Stimulated activated CD8-positive, alpha-beta memory T cell treated with anti-CD3 and anti-CD28 coated beads, Interleukin-7, amount 100 ng/mL, for 24 hours (primary cell): ENCODE measurements at places on chromosomes 6 and 20.

GRCh38 chr6:112321322-112321721 lies 25.8 kb upstream of the RFPL4B start:
- DNase-seq, result no peak

- no peak for DNase-seq
Observed at GRCh38 chr20:17317341-17317740, 90.5 kb downstream of the PCSK2 start.

DNA sequence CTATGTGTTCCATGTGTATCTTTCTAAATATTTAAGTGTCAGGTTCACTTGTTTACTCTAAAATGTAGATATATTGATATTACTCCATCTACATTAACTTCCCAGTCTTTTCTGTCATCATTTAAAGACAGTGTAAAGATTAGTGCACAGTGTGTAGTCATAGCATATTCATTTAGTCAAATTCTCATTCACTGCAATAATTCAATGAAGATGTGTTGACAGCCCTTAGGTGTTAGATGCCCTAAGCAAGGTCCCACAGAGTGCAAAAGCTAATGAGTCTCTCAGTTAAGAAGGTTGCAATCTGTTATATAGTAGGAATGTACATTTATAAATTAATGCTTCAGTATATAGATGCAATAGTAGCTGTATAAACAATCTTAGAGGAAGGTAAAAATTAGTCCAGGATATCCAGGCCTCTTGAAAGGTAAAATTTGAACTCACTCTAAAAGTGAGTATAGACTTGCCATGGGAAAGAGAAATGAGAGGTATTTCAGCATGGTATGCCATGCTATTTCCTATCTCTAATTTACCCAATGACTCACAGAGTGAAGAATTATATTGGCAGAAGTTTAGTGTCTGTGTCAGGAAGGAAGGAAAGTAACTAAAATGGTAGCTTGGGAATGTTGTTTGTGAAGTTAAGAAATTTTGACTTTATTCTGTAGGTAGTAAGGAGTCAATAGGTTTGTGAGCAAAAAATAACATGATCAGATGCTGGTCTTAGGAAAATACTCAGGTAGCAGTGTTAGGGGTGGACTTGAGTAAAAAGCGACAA lies 969.9 kb upstream of the CITED2 start:
- no peak for DNase-seq

GRCh38 chr20:48448666-48449600 lies 378.9 kb downstream of the PREX1 start:
- no peak for DNase-seq

- DNase-seq, result no peak
Observed at GRCh38 chr6:134060491-134061106, 8.2 kb upstream of the SLC2A12 start.

GRCh38 chr6:168756009-168756634 lies 315.1 kb downstream of the SMOC2 start:
- no peak for DNase-seq

DNA sequence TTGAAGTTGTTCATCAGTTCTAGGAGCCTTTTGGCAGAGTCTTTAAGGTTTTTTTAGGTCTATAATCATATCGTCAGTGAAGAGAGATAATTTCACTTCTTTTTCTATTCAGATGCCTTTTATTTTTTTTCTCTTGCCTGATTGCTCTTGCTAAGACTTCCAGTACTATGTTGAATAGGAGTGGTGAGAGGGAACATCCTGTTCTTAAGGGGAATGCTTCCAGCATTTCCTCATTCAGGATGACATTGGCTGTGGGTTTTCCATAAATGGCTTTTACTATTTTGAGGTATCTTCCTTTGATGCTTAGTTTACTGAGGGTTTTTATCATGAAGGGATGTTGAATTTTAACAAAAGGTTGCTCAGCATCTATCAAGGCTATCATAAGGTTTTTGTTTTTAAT lies 109.5 kb downstream of the CLVS2 start:
- no peak for DNase-seq

DNA sequence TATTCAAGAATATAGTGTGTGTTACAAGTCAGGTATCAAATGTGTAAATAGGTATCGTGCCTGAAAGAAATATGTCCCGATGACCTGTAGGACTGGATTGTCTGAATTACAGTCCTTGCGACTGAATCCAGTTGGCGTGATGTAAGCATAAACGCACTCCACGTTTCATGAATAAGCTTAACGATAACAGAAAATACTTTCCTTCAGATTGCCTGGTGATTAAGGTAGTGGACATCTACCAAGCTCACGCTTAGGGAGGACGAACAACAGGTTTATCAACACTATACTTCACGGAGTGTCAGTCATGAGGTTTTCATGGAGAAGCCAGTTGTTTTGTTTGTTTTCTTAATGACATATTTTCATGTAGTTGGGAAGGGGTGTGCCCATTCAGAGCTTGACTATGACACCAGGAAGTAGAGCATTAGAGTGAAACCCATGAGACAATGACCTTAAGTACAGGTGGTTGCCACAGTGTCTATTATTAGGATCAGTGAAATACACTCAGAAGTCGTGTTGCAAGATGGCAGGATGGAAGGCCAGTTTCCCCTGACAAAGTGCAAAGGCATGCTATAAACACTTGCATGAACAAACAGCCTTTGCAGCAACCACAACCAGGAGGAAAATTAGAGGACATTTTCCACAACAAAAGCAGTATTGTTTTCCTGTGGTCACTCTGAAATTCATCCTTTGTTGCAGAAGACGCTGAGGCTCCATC lies 305.8 kb upstream of the PRDM1 start:
- DNase-seq, result no peak

DNA sequence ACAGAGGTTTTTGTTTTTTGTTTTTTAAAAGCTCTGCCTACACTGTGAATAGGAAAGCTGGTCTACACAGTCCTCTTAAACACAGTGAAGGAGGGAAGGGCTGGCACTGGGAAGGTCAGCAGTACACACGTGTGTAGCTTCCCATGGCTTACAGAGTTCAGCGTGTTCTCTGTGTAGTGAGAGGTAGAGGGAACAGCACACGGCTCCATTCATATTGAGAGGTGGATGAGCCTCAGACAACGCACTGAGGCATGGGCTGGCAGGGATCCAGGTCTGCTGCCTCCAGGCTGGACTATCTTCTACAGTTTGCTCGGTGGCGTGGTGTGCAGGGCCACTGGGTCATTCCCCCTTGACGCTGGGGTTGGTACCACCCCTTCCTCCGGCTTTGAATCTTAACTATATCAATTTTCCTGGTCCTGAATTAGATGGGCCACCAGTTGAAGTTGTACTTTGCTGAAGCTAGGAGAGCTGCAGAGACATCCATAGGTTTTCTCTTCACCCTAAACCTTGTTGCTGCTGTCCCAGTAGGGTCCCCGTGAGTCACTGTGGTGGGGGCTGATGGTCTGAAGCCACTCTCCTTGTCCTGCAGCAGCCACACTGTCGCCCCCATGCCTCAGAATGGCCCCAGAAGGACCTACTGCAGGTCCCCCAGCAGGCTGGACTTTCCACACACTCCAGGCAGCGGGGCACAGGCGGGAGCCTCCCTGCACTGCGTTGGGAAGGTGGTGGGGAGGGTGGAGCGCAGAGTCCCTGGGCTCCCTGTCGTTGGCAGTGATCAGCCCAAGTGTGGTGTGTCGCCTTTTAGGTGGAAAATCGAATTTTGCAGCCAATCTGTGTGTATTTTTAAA lies 2.0 kb downstream of the ARFGAP1 start:
- no peak for DNase-seq

- no peak for DNase-seq
Observed at GRCh38 chr6:152313542-152314482, 323.4 kb downstream of the SYNE1 start.

GRCh38 chr20:57179265-57179664 lies 87.2 kb downstream of the BMP7 start:
- DNase-seq, result no peak

DNA sequence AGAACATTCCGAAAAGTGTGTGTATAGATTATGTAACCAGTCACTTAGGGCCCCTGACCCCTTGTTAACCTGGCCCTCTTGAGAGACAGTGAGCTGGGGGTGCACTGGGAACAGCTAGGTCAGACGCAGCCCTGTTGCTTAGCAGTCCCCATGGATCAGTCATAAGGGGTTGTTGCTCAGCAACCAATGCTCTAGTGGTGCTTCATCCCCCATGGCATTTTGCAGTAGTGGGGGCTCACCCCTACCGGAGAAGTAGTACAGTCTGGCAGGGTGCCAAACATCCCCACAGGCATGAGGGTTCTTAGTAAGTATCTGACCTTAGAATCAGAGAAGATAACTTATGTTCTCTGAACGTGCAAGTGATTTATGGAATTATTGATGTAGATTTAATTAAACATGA lies 12.3 kb downstream of the PKIB start:
- DNase-seq, result no peak

GRCh38 chr6:167337675-167338449 lies 13.0 kb downstream of the TTLL2 start:
- no peak for DNase-seq

DNA sequence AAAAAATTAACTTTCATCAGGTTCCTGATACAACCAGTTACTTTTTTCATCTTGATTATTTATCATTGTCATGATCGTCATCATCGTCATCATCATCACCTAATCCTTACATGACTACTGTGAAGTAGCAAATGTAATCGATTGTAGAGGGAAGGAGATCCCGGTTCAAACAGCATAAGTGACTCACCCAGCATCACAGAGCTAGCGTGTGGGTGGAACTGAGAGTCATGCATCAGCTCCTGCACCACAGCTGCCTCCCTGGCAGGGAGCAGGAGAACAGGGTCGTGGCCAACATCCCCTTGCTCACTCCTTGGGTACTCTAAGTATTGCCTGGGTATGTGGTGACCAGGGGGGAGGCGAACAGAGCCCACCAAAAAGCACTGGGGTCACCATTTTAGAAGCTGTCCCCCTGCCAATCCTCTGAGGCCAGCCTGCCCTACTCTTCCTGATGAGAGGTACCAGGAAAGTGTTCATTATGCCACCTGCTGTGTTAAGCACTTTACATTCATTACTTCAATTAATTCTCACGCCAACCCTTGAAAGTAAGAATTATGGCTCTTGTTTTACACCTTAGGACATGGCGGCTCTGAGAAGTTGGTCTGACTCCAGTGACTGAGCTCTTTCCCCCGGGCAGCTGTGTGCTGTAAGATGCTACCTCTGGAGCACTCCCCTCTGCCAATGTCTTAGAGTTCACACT lies 425.2 kb downstream of the CD83 start:
- peak; percentile 33 for DNase-seq

DNA sequence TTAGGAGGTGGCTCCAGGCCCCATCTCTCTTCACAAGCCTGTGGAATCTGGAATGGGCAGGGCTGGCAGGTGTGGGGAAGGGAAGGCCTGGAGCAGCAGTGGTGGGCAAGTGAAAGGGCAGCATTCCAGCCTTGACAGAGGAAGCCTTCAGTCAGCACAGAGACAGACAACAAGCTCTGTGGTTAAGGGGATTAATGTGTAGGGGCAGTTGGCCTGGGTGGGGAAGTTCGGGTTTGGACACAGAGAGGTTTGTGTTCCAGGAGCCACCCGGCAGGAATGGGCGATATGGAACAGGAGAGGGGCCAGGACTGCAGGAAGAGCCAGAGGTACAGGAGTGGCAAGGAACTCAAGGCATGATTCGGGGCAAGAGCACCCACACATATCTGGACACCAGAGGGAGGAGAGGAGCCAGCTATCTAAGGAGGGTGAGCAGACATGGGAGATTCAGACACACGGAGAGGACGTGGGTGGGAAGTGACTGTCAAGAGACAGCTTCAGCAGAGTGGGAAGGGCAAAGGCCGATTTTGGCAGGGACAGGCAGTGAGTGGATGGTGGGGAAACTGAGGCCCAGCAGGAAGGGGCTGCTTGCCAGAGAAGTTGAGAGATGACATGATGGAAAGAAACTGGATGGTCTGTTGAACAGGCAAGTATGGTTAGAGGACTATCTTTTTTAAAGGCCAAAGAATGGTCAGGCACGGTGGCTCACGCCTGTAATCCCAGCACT lies 2.5 kb upstream of the SLC44A4 start:
- DNase-seq, result no peak

GRCh38 chr6:11258260-11259237 lies 26.1 kb upstream of the NEDD9 start:
- DNase-seq, result no peak

- DNase-seq, result no peak
Observed at GRCh38 chr6:31004794-31005193, 5.5 kb upstream of the MUC22 start.

DNA sequence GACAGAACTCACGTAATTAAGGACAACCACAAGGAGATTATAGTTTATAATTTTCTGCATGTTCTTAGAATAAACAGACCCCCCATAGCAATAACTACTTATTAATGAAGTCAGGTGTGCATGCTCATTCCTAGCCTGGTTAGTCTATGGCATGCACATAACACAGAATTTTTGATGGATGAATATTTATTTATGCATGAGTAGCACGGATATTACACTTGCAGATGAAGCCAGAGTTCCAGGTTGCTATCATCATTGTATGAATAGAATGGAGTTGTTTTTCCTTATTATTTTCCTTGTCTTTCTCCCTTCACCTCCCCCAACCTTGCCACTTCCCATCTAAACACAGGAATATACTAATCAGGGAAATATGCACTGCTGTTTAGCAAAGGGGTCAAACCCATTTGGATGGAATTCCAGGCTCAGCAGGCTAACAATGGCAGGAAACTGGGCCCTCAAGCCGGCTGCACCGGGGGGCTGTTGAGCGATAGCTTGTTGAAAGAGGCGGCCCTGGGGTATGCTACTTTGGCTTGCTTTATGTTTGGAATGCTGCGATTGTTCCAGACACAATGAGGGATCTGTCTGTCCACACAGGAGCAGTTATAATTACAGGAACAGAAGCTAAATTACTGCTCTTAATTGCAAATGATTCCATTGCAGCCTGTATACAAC lies 112.6 kb downstream of the TMEM170B start:
- DNase-seq, result no peak

DNA sequence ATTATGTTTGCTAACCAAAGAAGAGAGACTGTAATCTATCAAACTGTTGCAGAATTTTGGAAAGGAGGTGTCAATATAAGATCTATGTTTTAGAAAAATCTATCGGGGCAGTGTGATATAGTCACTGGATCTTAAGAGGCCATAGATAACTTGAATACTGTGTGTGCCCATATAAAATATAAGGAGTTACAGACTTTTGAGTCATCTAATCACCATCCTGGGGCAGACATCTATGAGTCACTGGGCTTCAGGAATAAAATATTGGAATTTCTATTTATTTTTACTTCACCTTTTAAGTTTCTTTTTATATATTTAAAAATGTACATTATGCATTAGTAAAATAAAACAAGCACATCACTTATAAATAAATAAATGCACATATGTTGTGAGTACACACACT lies 509.3 kb upstream of the MAN1A1 start:
- DNase-seq, result no peak

GRCh38 chr6:101683884-101684283 lies 290.4 kb downstream of the GRIK2 start:
- DNase-seq, result no peak

GRCh38 chr6:154123155-154123956 lies 84.3 kb downstream of the OPRM1 start:
- no peak for DNase-seq

- DNase-seq, result no peak
Observed at GRCh38 chr6:11277275-11278206, 45.1 kb upstream of the NEDD9 start.

DNA sequence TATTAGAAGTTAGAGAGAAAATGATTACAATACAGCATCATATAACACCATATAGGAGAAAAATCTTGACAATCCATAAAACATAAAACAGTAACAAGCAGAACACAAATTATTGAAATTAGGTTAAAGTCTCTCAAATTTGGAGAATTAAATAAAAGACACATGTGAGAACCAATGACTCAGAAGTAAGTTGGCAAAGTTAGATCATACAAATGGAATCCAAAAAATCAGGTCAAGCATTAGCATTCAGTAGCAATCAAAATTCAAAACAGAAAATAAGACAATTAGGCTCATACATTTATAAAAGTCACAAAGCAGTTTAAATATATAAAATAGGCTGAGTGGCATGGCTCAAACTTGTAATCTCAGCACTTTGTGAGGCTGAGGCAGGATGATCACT lies 775.6 kb downstream of the PHF3 start:
- no peak for DNase-seq
